Right lobe of liver (tissue), 6 donors: ENCODE measurements at places on chromosomes 5 and 9. TPM values are rescaled to one million over a fixed set of nuclear protein-coding genes. Genes with fewer than 3 reads are reported as not detected.
A peak's percentile ranks its signal among the peaks of the same experiment; 100 is the strongest.

DNA sequence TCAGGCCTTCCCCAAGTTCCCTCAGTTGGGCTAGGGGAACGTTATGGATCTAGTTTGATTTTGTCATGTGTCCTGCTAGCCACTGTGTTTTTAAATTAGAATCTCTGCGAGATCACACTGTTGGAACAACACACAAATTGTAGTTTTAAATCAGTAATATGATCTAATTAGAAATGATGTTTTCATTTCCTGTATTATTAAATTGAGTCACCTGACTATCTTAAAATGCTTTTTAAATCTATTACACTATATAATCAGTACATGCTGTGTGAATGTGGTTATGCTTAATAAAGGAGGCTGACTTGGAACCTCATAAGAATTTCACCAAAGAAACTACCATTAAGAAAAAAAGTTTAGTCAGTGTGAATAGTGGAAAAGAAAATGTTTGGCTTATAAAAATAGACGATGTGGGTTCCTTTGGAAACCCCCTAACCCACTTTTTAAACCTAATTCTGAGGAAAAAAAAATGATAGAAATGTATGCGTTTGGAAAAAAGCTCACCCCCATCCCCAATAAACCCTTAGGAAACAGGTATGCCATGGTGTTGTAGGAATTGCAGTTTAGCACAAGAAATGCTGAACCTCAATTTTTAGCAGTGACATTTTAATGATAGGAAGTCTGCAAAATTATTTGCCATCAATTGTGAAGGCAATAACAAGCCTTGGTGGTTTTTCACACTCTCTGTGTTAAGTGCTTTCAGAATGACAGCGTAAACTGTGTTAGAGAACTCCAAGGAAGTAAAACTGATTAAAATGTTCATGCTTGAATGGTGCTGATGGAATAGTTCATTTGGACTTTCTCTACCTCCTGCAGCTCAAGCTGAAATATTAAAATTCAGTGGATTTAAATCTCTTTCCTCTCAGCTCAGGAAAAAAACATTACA lies 59.0 kb downstream of the TLE4 start:
- no peak for DNase-seq
- H3K4me3 ChIP-seq = no peak overlapping the region
- no peak overlapping the region for H3K27ac ChIP-seq
- no peaks in the 10 kb centered on the region for H3K4me1 ChIP-seq
- no peaks in the 10 kb centered on the region for H3K36me3 ChIP-seq

LHX3 gene
- not detected for total RNA-seq

GRCh38 chr5:76942581-76942980 lies 10.3 kb upstream of the CRHBP start:
- H3K36me3 ChIP-seq = no peaks in the 10 kb centered on the region
- no peaks in the 10 kb centered on the region for H3K4me1 ChIP-seq
- H3K4me3 ChIP-seq = no peak overlapping the region
- H3K27ac ChIP-seq = no peak overlapping the region
- H3K27me3 ChIP-seq = no peaks in the 10 kb centered on the region

GRCh38 chr5:128572051-128572929 lies 34.2 kb upstream of the FBN2 start:
- H3K27ac ChIP-seq = no peak overlapping the region
- no peaks in the 10 kb centered on the region for H3K36me3 ChIP-seq
- H3K4me1 ChIP-seq = no peaks in the 10 kb centered on the region

CTSV gene
- 0.12 TPM for total RNA-seq

DNA sequence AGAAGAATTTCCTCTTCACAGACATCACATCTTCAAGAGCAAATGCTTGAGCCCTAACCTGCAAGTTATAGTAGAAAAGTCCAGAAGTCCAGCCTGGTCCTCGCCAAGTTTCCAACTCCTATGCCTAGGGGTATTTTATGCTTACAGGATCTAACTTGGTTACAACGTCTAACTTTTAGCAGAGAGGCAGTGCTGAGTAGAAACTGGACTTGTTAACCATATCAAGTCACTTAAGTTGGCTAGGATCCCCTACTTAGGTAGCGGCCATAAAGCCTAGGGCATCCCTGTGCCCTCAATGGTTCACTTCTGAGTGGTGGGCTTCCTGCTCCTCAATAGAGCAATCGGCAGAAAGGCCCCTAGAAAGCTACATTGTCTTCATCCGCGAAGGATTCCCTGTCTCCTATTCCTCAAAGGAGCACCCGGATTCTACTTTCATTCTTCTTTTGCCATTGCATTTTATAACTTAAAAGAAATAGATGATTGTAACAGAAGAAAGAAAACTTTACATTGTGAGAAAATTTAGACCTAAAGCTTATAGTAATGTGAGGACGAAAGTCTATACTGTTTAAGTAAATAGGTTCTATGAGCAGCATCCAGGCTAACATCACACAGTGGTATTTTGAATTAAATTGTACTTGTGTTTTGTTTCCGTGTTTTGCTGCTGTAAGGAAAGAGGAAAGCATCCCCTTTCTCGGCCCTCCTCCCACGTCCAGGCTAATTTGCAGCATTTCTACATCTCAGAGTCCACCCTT lies 1.3 kb upstream of the MTAP start:
- peaks cover 9% of the 10 kb centered on the region for H3K4me1 ChIP-seq
- H3K4me3 ChIP-seq = no peak overlapping the region
- no peak overlapping the region for H3K27ac ChIP-seq
- H3K27me3 ChIP-seq = no peaks in the 10 kb centered on the region
- H3K36me3 ChIP-seq = no peaks in the 10 kb centered on the region

LHX6 gene
- 0.51 TPM for total RNA-seq

- no peaks in the 10 kb centered on the region for H3K27me3 ChIP-seq
- no peak overlapping the region for H3K4me3 ChIP-seq
- no peaks in the 10 kb centered on the region for H3K36me3 ChIP-seq
- DNase-seq = no peak
- H3K4me1 ChIP-seq = no peaks in the 10 kb centered on the region
Measured at GRCh38 chr5:155332618-155333017, 319.1 kb downstream of the KIF4B start.

DNA sequence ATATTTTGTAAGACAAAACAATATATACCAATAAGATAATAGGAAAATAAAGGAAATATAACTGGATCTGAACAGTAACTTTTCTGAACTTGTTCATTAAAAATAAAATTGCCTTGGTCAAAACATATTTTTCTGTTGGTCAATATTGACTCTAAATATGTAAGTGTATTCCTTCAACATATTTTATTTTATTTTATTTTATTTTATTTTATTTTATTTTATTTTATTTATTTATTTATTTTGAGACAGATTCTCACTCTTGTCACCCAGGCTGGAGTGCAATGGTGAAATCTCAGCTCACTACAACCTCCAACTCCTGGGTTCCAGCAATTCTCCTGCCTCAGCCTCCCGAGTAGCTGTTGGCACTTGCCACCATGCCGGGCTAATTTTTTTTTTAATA lies 571.0 kb downstream of the NR2F1-AS1 start:
- H3K4me3 ChIP-seq = no peak overlapping the region
- no peak overlapping the region for H3K27ac ChIP-seq
- H3K4me1 ChIP-seq = no peaks in the 10 kb centered on the region
- no peaks in the 10 kb centered on the region for H3K36me3 ChIP-seq

GRCh38 chr9:128911529-128912035 lies 9.2 kb upstream of the PHYHD1 start:
- peak; percentile 72 for DNase-seq
- H3K4me3 ChIP-seq = no peak overlapping the region
- H3K4me1 ChIP-seq = peaks cover 28% of the 10 kb centered on the region
- peak overlapping the region; percentile 68 for H3K27ac ChIP-seq
- no peaks in the 10 kb centered on the region for H3K27me3 ChIP-seq
- peaks cover 2% of the 10 kb centered on the region for H3K36me3 ChIP-seq

PCDHAC2 gene
- 2.2 TPM for total RNA-seq
